NCI-H1694 treated with DMSO at 0.1 percent for 48 hours (cell line): ENCODE measurements at places on chromosomes 12 and 14.

- DNase-seq = no peak
Observed at GRCh38 chr14:100012478-100013327, 52.5 kb upstream of the EVL start.

- DNase-seq = no peak
Observed at GRCh38 chr12:118238888-118239287, 103.0 kb downstream of the PEBP1 start.

DNA sequence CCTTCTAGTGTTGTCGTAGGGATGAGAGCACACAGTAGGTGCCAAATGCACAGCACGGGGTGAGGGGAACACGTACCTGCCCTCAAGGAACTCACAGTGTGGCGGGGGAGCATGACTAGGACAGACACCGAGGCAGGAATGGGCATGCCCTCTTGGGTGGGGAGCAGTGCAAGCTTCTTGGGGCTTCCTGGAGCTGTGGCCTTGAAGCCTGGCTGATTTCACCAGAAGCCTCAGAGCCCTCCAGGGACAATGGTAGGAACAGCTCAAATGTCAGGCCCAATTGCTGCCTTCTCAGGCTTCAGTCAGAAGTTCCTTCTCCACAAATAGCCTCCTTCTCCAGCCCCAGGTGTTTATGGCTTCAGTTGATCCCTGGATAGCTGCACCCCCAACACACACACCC lies 43.4 kb downstream of the TEAD4 start:
- no peak for DNase-seq

GRCh38 chr14:104161602-104162367 lies 23.4 kb downstream of the KIF26A start:
- DNase-seq = no peak

DNA sequence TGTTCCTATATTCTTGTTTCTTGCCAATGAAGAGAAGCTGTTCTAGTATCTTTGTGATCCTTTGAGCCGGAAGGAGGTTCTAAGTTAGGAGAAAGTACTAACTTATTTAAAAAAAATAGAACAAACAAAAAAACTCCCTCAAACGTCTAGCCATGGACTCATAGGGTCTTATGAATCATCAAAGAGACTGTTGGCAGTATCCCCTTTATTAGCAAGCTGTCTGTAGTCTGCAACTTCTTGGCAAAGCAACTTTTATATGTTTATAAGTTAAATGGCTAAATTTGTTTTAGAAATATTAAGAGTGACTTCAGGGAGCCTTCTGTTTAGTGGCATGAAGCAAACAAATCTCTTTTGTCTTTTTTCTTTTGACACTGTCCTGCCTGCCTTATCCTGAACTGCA lies 291.9 kb downstream of the FUT8 start:
- no peak for DNase-seq

- DNase-seq = no peak
Observed at GRCh38 chr14:75077794-75078193, 8.4 kb downstream of the ZC2HC1C start.

- DNase-seq = no peak
Observed at GRCh38 chr12:10641735-10642500, 28.5 kb upstream of the MAGOHB start.

GRCh38 chr14:54719406-54719805 lies 152.5 kb downstream of the SAMD4A start:
- DNase-seq = no peak

GRCh38 chr12:14769969-14770495 lies 33.2 kb downstream of the WBP11 start:
- DNase-seq = no peak

- no peak for DNase-seq
Observed at GRCh38 chr12:117098361-117099217, 627 bp downstream of the TESC start.

- no peak for DNase-seq
Observed at GRCh38 chr14:59564366-59564765, 12.2 kb downstream of the CCDC175 start.

DNA sequence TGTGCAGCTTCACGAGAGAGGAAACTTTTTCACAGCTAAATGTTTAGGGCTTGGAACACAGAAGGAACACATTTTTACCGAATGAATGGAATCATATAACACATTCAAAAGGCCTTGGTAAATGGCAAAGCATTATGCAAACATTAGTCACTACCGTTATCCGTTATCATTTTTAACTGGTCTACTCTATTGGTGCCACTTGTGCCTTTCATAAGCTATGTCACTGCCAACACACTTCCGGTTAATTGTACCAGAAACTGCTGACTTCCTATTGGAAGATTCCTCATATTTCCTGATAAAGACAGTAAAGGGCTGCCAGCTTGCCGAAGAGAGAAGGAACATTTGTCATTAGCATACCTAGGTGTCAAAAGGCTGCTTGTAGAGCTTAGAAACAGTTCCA lies 169.2 kb downstream of the APAF1 start:
- no peak for DNase-seq

DNA sequence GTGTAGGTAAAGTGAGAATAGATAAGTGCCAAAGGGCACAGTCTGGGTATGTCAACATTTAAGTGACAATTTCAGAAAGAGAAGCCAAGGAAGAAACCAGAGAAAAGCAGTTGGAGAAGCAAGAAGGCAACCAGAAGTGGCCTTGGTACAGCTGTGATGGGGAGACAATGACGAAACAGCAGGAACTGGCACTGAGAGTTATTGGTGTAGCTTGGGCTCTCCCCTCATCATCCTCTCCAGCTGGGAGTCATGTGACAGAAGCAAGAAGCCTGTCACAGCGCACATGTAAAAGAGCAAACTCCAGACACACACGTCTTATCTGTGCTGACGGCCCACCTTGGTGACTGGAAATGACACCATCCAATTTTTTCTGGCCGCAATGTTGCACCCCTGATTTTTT lies 203.3 kb upstream of the NUDT4 start:
- DNase-seq = no peak

DNA sequence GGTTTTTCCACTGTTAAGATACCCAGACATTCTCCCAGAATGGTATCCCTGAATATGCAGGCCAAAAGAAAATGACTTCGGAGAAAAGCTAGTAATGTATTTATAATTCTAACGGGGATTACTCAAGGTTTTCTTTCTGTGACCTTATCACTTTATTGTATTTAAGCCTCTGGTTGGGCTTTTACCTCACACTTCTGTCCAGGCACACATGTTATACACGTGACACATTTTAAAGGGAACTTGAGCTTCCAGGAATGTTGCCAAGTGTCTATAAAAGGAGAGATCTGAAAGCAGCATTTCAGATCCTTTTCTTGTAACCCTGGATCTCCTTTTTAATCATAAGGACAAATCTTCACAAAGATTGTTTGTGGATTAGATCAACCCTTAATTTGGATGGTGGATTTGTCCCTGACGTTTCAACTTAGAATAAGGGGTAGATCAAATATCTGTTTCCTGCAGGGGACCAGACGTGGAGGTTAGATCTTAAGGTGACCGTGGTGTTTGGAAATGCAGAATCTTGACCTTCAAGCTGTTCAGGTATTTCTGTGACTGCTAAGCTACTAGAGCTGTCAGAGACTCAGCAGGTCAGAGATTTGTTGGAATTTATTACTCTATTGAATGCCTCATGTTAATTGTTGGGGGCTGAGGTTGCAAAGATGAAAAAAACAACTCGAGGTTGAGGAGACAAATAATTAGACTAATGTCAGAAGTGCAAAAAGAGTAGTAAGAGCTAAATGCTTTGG lies 1.5 kb downstream of the CIPC start:
- peak; percentile 50 for DNase-seq

DNA sequence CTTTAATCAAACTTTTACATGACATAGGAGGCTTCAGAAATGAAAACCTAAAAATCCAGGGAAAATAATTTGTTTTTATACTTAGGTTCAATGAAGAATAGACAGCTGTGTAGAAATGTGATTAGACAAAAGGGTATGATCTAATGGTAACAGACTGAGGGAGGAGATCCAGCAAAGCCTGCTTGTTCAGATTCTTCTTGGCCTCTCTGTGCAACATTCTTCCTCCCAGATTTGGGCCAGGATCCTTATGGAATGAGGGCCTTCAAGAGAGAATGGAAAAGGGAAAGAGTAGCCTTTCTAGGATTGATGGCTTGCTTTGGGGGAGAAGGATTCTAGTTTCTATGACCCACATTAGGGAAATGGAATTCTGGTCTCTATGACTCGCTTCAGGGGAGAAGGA lies 94.5 kb upstream of the G2E3 start:
- no peak for DNase-seq

- no peak for DNase-seq
Observed at GRCh38 chr14:68780358-68781160, 12.3 kb downstream of the ZFP36L1 start.

DNA sequence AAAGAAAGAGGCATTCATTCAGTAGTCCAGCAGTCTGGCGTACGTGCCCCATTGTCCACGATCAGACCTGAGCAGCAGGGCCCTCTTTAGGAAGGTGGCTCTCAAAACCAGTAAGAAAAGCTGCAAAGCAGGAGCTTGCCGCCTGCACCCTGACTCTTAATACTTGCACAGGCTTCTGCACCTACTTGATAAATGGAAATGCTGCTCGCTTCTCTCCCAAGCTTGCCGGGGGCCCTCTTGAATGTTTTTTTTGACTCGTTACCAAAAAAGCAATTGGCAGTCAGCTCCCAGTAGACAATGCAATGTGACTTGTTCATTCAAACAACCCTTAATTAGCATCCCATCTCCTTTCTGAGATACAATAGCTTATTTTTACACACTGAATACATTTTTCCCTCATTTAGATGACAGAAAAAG lies 27.2 kb upstream of the PTPRB start:
- DNase-seq = no peak

DNA sequence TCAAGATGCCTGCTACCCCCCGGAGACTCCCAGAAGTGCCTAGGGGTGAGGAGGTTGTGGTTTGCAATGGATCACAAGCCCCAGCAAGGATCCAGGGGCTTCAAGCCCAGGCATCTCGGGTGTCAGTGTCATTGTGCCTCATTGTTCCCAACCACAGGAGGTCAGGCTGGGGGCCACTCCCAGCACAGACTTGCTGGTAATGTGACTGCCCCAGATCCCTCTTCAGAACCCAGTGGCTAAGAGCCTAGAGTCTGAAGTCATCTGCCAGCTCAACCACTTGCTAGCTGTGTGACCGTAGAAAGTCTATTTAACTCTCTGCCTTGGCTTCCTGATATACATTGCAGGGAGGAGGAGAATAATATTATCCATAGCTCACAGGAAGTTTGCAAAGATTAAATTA lies 7.7 kb upstream of the ASB2 start:
- no peak for DNase-seq

DNA sequence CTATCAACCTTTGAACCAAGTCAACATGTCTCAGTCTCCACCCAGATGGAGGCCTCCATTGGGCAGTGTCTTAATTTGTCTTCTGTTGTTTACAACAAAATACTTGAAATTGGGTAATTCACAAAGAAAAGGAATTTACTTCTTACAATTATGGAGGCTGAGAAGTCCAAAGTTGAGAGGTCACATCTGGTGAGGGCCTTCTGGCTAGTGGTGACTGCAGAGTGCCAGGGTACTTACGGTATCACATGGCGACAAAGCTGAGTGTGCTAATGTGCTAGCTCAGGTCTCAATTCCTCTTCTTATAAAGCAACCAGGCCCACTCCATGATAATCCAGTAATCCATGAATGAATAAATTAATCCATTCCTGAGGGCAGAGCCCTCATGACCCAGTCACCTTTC lies 4.7 kb downstream of the NID2 start:
- DNase-seq = no peak

DNA sequence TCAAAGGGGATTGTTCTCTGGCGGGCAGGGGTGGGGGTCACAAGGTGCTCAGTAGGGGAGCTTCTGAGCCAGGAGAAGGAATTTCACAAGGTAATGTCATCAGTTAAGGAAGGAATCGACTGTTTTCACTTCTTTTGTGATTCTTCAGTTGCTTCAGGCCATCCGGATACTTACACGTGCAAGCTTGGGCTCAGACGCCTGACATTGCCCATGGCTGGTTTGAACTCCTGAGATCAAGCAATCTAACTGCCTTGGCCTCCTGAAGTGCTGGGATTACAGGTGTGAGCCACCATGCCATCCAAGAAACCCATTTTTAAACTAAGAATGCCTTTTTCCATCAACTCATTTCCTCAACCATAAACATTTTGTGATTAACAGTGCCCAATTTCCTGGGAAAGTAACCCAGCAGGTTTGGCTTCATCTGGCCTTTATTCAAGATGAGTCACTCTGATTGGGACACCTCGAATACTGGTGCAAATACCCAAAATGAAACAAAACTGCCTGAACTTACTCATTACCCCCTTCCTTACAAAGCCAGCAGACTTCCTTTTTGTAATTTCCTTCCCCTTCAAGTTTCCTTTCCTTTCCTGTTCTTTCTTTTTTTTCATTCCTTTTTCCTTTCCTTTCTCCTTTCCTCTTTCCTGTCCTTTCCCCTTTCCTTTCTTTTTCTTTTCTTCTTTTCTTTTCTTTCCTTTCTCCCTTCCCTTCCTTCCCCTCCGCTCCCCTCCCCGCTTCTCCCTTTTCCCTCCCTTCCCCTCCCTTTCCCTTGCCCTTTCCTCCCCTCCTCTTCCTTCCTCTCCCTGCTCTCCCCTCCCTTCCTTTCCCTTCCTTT lies 10.2 kb upstream of the RNASE10 start:
- DNase-seq = no peak

DNA sequence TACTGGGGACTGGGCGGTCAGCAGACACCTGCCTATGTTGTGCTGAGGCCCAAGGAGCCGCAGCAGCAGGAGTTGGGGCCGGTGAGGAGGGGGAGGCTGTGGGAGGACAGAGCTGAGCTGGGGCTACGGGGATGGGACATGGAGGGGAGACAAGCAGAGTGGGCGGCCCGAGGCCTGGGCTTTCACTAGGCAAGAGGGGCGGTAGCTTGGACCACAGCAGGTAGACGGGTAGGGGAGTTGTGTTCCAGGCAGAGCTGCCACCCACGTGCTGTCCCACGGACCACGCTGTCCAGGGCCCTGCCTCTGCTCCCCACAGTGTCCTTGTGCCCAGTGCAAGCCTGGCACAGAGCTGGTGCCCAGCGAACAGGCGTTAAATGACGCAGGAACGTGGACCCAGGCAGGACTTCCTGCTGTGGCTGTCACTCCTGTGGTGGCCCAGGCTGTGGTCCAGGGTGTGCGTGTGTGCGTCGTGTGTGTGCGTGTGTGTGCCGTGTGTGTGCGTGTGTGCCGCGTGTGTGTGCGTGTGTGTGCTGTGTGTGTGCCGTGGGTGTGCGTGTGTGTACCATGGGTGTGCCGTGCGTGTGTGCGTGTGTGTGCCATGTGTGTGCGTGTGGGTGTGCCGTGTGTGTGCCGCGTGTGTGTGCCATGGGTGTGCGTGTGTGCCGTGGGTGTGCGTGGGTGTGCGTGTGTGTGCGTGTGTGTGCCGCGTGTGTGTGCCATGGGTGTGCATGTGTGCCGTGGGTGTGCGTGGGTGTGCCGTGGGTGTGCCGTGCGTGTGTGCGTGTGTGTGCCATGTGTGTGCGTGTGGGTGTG lies 6.8 kb downstream of the CEP170B start:
- DNase-seq = no peak
